ENCODE measurements at places on chromosomes 5 and 9.

- DNase-seq: no peak
These were observed 39.9 kb downstream of the FNIP1 start for GRCh38 chr5:131756942-131757341.

DNA sequence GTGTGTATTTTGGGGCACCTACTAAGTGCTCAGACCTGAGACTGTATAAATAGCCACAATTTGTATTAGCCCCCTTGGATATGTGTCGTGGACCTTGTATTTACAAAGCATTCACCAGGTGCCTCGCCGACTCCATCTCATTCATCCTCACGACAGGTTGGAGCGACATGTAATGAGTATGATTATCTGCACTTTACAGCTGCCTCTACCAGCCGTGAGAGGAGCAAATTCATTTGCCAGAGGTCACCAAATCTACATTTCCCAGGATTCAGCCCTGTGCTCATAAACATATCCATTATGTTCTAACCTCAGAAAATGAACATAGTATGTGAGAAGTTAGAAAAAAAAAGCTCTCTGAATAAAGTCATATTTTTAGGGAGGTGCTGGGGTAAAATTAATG, 167.4 kb downstream of the ZDHHC21 start:
- DNase-seq: no peak

GRCh38 chr5:112342389-112342788, 76.7 kb downstream of the EPB41L4A start:
- no peak for DNase-seq

- DNase-seq: no peak
These were observed 112.7 kb downstream of the OSTF1 start for GRCh38 chr9:75200892-75201470.

DNA sequence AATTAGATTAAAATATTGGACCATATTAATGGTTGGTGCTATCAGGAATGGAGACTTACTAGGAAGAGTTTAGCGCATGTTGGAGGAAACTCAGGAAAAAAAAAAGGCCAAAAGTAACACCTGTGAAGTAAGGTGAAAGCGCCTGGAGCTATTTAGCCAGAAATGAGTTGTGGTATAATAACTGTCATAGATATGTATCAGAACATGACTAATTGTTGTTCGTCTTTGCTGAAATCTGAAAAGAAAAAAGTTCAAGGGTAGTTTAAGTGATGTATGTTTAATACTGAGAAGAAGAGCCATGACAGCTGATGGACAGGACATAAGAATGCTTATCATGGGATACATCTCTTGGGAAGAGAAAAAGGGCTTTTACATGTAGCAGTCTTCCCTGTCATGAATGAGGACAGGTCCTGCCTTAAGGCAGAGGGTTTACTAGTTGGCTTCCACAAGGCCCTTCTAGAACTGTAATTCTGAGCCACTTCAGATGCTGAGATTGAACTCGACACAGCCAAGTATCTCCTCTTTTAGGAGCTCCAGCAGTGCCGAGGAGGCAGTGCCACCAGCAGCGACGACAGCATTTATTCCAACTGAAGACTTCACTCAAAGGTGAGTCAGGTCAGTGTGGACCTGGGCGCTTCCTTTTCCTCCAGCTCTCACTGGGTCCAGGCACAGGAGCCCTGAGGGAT, 940 bp upstream of the CAMK4 start:
- DNase-seq: no peak

- no peak for DNase-seq
These were observed 75.7 kb downstream of the NR6A1 start for GRCh38 chr9:124695280-124695890.

GRCh38 chr9:72984226-72984947, 31.5 kb upstream of the ALDH1A1 start:
- DNase-seq: no peak

DNA sequence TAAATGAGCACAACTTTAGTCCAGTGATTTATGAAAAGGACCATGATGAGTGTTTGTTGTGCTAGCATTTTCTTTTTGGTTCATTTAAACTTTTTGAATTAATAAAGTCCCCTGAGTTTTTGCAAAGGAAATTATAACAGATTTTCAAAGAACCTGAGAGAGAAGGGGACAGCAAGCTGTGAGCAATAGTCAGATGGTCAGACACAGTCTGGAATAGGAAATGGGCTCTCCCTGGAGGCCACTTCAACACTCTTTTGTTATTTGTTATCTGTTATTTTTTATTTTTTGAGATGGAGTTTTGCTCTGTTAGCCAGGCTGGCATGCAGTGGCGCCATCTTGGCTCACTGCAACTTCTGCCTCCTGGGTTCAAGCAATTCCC, 171.1 kb downstream of the ARHGEF28 start:
- no peak for DNase-seq

- DNase-seq: peak; percentile 89
These were observed at the start of gene MGAT1 for GRCh38 chr5:180802325-180803180. Gene MGAT1, minus strand, starts transcription at chr5:180802806. Its CDS starts 9,835 bp downstream, at chr5:180792971.

All from GM12891 (cell line).